ENCODE measurements at places on chromosomes 13 and 19.

DNA sequence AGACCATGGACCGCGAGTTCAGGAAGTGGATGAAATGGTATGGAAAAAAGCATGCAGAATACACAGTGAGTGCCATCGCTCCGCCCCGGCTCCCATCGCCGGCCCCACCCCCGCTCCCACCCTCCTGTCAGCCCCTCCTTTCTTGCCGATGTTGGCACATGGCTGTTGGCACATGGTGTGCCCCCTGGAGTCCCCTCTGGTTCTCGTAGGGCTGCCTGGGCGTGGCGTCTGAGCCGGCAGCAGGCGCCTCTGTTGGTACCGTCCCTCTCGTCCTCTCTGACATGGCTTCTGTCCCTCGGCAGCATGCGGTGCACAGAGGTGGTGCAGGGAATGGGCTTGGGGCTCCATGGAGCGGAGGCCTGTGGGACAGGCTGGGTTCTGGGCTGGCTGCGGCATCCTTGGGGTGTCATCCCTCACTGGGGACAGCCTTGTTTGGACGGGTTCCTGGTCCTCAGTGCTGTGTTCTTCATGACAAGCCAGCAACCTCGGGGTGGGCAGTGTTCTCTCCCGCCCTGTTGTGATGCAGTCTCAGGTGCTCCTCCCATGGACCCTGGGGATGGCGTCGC, 30.9 kb downstream of the DOT1L start:
- no peak for DNase-seq

GRCh38 chr13:59208405-59209195, 955.1 kb downstream of the DIAPH3 start:
- no peak for DNase-seq

- no peak for DNase-seq
Measured at GRCh38 chr13:37139356-37139755, 33.9 kb upstream of the CSNK1A1L start.

- DNase-seq = peak; percentile 54
Measured at GRCh38 chr13:95221971-95222732, 79.1 kb downstream of the ABCC4 start.

DNA sequence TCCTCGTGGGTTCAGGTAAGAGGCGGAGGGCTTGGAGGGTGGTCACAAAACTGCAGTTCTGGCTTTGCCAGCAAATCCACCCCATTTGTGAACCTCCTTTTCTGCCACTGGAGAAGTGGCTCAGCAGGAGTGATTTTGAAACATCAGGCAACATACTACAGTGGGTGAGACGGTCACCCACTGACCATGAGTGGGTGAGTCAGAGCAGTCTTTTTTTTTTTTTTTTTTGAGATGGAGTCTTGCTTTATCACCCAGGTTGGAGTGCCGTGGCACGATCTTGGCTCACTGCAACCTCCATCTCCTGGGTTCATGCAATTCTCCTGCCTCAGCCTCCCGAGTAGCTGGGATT, 3.0 kb downstream of the TOMM40 start:
- no peak for DNase-seq

DNA sequence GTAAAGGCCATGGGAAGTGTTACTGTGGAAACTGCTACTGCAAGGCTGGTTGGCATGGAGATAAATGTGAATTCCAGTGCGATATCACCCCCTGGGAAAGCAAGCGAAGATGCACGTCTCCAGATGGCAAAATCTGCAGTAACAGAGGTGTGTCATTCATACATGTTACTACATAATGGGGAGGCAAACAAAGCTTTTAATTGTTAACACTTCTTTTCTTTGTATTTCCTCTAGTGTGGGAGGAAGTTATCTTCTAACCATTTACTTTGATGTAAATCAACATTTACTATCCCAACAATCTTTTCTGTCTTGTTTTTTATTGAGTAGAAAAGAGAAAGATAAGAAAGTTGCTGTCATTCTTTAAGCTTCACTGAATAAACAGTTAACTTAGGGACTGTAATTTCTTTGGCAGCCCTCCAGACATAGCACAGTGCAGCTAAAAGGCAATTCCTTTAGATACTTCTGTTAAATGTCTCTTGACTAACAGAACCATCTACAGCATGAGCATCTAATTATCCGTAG, 126.9 kb downstream of the ITGBL1 start:
- no peak for DNase-seq

DNA sequence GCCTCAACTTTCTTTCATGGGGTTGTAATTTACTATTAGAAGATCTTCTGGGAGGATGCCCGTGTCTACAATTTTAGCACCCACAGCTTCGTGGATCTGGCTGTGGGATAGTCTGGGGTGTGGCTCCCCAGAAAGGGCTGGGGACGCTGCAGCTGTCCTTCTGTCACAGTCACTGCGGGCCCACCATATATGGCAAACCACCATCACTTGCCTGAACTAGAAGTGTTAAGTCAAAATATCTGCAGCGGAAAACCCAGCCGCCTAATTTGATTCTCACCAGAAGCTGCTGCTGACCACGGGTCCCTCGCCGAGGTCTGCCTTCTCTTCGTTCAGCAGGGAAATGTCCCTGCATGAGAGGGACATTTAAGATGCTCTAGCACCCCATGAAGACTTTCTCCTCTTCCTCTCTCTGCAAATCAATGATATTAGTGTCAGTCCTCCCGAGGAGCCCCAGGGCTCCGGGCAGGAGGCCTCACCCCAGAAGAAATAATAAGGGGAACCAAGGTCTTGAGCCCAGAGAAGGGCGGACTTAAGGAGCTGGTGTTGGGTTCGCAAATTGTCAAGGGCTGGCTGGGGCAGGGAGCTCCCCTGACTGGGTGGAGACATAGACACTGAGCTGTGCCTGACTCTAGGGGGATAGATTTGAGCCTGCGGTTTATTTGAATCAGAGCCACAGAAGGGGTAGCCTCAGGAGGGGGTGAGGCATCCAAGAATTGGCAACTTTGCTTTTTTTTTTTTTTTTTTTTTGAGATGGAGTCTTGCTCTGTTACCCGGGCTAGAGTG, 3.0 kb upstream of the MATK start:
- DNase-seq = no peak

DNA sequence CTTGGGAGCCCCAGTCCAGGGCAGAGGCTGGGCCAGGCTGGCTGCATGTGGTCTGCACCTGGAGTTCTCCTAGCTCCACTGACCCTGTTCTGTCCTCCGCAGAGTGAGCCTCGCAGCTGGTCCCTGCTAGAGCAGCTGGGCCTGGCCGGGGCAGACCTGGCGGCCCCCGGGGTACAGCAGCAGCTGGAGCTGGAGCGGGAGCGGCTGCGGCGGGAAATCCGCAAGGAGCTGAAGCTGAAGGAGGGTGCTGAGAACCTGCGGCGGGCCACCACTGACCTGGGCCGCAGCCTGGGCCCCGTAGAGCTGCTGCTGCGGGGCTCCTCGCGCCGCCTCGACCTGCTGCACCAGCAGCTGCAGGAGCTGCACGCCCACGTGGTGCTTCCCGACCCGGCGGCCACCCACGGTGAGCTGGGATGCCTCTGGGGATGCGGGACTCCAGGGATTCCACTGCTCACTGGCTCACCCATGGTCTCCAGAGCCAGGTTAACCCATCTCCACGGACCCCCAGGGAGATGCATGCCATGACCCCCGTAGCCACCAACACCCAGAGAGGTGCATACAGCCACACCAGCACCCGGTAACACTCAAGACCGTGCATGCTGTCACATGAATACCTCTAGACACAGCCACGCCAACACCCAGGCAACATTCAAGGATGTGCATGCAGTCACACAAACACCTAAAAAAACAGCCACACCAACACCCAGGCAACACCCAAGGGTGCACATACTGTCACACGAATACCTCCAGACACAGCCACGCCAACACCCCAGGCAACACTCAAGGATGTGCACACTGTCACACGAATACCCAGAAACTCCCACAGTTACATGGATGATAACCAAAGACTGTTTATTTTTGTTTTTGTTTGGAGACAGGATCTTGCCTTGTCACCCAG, 8.2 kb downstream of the PKN1 start:
- no peak for DNase-seq

Data from GM06990 (cell line).